ENCODE measurements at places on chromosomes 4 and X.
A peak's percentile ranks its signal among the peaks of the same experiment; 100 is the strongest.

GRCh38 chrX:68824565-68825125 is 4.2 kb upstream of the EFNB1 start:
- no peak for DNase-seq

- DNase-seq, result no peak
These were observed 208.4 kb downstream of the NWD2 start for GRCh38 chr4:37452952-37453280.

DNA sequence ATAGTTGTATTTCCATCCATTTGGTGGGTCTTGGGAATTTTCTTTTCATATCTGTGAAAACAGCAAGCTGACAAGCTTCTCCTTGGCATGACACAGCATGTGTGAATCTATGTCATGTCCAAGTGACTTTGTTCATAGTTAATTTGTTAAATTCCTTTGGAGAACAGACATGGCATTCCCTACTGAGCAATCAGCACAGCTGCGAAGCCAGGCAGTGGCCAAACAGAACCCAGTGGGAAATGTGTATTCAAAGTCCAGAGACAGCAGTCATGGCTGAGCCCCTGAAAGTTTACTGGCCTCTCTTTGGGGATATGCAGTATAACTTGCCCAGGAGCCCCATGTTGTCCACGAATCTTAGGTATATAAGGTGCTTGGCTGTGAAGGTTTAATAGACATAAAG is 474.7 kb downstream of the NKX6-1 start:
- DNase-seq, result no peak

GRCh38 chr4:91064157-91064853 is 937.1 kb downstream of the CCSER1 start:
- no peak for DNase-seq

DNA sequence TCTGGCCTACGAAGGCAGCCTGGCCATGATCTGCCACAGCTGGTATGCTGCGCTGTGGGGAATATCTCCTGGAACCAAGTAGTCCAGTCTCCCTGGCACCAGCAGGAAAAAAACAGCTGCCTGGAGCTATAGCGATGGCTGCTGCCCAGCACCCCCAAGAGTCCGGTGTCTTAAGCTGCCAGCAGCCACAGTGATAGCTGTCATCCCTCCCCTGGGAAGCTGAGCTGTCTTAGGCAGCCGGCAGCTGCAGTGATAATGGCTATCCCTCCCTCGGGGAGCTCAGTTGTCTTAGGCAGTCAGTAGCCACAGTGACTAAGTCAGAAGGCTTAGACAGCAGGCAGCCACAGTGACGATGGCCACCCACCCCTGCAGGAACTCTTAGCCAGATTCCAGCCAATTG is 205.1 kb downstream of the STPG2 start:
- no peak for DNase-seq

DNA sequence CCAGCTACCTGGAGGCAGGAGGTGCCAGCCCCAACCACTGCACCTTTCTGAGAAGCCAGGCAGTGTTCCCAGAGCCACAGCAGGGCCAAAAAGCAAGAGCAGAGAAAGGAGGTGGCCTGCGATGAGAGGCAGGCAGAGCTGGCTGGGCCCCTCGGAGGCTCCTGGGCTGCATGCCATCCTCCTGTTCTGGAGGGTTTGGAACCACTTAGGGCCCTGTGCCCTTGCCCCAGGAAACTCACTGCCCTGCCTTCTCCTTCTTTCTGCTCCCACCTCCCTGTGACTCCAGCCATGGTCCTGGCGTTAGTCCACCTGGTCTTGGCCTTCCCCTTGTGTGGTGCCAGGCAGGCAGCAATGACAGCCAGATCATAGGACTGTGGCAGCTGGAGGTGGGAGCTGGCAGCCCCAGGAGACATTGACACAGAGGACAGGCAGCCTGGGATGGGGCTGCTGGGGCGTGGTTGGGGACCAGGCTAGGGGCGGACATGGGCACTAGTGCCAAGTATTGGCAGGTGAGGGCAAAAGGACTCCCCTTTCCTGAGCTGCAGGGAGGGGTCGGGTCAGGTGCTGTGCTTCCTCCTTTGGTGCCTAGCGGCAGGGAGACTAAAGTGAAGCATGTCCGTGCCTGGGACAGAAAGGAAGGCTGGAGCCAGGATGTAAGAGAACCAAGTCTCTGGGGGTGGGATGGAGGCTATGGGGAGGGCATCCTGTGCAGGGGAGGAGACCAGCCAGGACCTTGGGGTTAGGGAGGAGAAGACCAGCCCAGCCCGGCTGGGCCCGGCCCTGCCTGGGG is 1.4 kb downstream of the APLN start:
- DNase-seq, result no peak

- DNase-seq, result no peak
These were observed 1477.7 kb upstream of the IGFBP7 start for GRCh38 chr4:58587856-58588255.

- DNase-seq, result peak; percentile 26
These were observed 802 bp downstream of the BMP2K start for GRCh38 chr4:78776729-78777575.

DNA sequence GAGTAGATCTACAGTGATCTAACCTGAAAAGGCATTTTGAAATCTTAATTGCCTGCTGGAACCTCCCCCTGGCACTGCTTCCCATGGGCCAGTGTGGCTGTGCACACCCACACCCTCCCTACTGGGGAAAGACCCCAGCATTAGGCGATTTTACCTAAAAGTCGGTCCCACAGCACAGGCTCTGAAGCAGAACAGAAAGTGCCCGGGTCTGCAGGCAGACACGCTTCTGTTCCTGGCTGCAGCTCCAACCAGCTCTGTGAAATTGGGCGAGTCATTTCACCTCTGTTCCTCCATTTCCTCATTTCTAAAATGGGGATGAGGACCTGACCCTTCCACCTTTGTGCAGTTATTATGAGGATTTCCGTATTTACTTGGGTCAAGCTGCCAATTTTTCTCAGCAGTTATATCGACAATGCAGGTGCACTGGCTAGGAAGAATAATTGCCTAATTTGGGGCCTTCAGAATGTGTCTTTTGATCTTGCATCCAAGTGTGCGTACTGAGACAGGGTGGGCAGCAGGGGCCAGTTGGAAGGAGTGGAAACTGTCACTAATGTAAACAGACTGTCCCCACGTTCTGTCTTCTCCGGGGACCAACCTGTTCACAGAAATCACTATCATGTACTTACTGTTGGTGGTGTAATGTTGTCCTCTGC is 7.1 kb downstream of the KLF3 start:
- DNase-seq, result no peak

GRCh38 chrX:45240301-45240700 is 39.6 kb upstream of the DIPK2B start:
- no peak for DNase-seq

DNA sequence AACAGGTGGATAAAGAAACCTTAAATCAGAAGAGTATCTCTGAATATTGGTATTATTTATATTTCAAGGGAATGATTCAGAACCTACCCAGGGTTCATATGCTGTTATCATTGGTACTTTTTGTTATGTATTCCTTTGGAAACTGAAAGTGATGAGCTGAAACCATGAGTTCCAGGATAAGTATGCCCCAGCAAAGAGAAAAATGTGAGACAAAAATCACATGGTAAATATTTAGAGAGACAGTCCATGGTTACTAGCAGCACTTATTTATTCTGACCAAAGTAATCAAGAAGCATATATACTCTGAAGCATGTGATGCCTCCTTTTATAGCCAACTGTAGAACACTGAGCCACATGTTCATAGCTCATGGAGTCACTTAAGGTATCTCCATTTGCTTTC is 277.7 kb downstream of the ARAP2 start:
- no peak for DNase-seq

- no peak for DNase-seq
These were observed 25.7 kb downstream of the BOD1L1 start for GRCh38 chr4:13601848-13602247.

DNA sequence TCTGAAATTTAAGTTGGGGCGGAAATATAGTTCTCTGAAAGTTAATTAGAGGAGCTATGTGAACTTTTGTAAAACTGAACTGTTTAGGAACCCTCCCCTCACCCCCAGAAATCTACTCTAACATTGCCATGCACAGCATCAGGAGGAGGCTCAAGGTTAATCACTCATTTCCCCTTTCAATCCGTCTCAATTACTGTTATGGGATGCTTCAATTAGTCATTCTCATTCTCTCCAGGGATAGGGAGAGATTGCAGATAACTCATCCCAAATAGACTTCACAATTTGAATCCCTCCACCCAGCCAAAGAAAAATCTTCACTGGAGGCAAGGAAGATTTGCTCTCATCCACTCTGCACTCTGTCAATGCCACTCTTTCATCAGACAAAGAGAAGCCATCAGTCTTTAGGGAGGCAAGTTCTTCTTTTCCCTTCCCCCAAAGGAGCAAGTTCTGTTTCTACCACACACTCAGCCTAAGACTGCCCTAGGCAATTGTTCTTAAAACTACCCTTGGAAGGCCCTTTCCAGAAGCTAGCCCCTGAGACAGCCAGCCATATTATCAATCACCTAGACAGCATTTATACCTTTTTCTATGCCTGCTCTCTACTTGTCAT is 140.4 kb downstream of the SLC10A7 start:
- no peak for DNase-seq

Data from activated effector memory CD4-positive, alpha-beta T cell treated with Interleukin-2 at 50 U/mL for 16 hours (primary cell).